ENCODE measurements at places on chromosomes 1 and 21.

DNA sequence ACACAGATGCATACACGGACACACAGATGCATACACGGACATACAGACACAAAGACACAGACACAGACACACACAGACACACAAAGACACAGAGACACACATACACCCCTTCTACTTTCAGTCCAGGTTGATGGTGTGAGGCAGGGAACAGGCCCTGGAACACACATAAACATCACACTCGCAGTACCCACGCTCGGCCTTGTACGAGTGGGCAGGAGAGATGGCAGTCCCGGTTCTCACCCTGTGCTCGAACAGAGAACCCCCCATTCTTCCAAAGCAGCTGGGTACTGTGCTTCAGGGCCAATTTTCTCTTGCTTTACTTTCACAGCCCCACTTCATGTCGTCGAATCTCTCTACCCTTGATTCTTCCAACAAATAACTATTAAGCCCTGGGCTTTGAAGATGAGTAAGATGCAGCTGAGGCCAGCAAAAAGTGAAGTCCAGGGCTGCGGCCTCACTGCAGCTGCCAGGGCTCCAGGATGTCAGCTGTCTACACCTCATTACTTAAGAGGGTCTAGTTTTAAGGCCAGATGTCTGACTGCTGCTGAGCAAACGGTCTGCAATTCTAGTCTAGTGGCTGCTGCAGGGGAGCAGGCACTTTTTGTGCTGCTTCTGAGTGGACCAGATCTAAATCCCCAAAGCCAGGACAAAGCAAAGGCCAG, 90.1 kb downstream of the PGBD5 start:
- no peak for DNase-seq

GRCh38 chr1:18190598-18190997, 83.0 kb downstream of the IGSF21 start:
- DNase-seq: no peak

GRCh38 chr21:34874684-34875513, 174.2 kb downstream of the RUNX1 start:
- no peak for DNase-seq

GRCh38 chr1:96388421-96389310, 332.9 kb upstream of the PTBP2 start:
- no peak for DNase-seq

Measured in NCI-H2029 (cell line).